ENCODE measurements at places on chromosomes 12 and 14.

DNA sequence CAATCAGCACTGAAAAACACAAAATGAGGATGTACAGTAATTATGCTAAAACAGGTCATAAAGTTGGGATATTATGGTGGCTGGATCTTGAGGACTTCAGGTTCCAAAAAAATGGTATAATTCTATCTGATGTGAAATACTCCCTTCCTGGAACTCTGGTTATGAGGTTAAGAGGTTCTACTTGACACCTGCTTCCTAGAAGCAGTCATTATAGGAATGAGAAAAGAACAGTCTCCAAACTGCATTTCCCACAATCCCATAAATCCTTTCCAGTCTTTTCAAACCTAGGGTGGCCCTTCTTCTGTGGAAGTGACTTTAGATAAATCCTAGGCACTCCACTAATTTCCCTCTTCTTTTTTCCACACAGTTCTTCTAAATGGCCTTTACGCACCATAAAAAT is 63.7 kb upstream of the OR10AD1 start:
- DNase-seq: no peak

DNA sequence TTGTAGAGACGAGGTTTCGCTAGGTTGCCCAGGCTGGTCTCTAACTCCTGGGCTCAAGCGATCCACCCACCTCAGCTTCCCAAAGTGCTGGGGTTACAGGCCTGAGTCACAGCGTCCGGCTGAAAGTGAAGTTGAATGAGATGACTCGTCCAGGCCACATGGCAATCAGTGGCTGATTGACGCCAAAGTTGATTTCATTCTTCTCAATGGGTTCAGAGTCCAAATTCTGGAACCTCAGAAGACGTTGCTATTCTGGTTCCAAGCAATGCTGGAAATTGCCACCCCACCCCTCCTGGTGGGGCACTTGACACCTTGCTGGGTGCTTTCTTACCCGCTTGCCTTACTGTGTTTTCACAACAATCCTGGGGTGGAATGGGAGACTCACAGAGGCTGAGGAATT is 14.9 kb downstream of the ABCB9 start:
- no peak for DNase-seq

GRCh38 chr12:125685915-125686314 is 620.7 kb downstream of the AACS start:
- no peak for DNase-seq

DNA sequence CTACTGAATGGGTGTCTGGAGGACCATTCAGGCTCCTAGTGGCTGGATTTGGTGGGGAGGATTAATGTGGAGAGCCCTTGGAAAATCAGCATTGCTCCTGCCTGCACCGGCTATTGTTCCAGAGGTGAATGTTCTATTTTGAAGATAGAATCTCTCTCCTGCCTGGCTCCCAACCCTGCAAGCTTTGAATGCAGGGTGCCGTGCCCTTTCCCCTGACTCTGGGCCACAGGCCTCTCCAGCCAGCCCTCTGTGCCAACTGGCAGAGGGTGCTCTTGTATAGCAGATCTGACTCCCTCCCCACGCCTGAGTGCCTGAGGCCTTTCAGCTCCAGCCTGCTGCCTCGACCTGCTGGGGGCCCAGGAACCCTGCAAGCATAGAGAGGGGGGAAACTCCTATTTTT is 106.8 kb downstream of the TMEM260 start:
- no peak for DNase-seq

- DNase-seq: no peak
These were observed 66.3 kb downstream of the B4GALNT3 start for GRCh38 chr12:526089-526488.

- no peak for DNase-seq
These were observed 14.6 kb downstream of the CFAP54 start for GRCh38 chr12:96503976-96504375.

DNA sequence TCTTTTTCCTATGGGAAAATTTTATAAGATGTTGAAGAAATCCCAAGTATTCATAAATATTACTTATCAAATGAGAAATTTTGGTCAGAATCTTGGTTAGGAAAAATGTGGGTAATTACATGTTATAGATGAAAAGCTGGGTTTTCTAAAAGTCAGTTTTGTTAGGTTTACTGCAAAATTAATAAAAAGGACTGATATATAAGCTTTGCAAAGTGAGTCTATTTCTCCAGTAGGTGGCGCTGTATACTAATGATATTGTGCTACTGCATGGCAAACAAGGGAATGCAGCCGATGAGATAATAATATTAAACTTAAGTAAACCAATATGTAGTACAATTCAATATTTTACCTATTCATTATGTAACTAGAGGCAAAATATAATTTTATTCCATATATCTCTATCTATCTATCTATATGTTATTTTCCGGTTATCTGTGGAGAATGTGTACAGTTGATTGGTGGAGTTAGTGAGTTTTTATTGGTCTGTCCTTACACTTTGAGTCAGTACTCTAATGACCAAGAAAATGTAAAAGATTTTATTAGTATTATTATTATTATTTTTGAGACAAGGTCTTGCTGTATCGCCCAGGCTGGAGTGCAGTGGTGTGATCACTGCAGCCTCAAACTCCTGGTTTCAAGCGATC is 32.9 kb downstream of the MIPOL1 start:
- DNase-seq: no peak

DNA sequence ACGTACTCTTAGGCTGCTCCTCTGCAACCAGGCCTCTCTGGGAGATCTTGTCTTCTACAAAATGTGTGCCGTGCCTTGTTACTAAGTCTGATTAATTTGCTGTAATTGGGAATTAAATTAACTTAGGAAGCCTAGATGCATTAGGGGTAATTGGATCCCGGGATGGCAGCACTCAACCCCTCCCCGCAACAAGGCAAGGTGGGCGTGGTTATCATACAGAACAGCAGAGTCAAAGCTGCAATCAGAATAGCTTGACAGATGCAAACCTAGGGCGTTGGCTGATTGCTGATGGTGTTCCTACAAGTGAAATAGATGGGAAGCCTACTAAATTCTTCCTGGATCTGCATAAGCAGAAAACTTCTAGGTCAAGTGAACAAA is 34.5 kb upstream of the NFYB start:
- DNase-seq: no peak

DNA sequence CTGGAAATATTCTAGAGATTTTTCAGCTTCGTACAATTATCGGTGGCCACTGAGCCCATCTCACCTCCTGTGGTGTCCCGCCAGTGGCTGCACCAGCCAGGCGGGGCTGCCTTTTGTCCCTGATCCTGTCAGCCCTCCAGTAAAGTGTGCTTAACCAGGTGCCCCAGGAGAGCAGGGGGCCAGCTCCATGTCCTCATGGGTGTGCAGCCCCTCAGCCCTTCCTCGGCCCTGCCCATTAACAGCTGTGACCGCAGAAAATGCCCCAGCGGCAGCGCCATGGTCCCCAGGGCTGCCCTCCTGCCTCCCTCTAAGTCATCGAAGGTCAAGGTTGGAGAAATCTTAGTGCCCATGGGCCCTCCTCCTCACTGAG is 188.5 kb downstream of the ZFP36L1 start:
- no peak for DNase-seq

GRCh38 chr12:53128780-53129569 is 25.7 kb downstream of the SOAT2 start:
- no peak for DNase-seq

DNA sequence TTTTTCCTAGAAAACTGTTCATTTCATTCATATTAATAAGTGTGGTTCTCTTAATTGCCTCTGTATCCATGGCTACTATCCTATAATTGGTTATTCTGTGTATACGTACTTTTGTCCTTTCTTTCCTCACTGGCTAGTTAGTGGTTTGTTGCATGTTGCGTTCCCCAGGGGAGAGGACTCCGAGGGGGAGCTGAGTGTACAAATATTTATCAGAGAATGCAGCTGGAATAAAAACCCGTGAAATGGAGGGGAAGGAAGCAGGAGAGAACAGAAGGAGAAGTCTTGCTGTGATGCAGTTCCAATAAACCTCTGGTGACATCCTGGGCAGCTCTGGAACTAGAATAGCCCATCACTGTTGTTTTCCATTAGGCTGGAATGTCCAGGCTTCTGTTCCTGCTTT is 117.1 kb upstream of the RGS6 start:
- no peak for DNase-seq

DNA sequence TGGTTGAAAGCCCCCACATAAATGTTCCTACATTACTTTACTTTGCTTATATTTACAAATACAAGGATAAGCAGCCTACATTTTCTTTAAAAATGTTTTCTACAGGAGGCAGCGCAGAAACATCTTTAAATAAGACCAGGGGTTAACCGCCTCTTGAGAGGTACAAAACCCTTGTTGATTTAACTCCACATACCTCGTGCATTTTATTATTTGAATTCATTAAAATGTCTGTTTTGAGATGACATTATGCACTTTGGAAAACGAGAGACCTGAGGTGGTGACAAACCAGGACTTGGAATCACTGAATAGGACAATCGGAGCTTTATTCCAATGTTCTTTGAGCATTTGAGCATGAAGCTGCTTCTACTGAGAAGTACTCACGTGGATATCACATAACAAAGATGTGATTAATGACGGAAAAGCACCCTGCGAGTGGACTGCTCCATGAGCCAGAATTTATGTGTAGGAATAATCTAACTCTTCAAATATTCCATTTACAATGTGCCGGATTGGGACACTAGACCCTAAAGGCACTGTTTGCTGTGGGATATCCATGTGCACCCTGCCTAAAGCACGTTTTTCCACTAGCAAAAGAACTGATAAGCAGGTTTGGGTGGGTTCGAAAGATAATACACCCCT is 746 bp upstream of the DUSP16 start:
- DNase-seq: no peak

- DNase-seq: no peak
These were observed 23.9 kb downstream of the A2ML1 start for GRCh38 chr12:8846305-8846704.

GRCh38 chr14:49989966-49990365 is 97.1 kb downstream of the ARF6 start:
- no peak for DNase-seq

DNA sequence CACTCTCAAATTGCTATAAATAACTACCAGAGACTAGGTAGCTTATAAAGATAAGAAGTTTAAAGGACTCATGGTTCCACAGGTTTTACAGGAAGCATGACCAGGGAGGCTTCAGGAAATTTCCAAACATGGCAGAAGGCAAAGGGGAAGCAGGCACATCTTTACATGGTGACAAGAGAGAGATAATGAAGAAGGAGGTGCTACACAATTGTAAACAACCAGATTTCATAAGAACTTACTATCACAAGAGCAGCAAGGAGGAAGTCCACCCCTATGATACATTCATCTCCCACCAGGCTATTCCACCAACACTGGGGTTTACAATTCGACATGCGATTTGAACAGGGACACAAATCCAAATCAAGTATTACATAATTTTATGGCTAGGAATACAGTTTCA is 257.7 kb downstream of the BTG1 start:
- no peak for DNase-seq

GRCh38 chr12:64682572-64683277 is 72.4 kb downstream of the RASSF3 start:
- DNase-seq: no peak

DNA sequence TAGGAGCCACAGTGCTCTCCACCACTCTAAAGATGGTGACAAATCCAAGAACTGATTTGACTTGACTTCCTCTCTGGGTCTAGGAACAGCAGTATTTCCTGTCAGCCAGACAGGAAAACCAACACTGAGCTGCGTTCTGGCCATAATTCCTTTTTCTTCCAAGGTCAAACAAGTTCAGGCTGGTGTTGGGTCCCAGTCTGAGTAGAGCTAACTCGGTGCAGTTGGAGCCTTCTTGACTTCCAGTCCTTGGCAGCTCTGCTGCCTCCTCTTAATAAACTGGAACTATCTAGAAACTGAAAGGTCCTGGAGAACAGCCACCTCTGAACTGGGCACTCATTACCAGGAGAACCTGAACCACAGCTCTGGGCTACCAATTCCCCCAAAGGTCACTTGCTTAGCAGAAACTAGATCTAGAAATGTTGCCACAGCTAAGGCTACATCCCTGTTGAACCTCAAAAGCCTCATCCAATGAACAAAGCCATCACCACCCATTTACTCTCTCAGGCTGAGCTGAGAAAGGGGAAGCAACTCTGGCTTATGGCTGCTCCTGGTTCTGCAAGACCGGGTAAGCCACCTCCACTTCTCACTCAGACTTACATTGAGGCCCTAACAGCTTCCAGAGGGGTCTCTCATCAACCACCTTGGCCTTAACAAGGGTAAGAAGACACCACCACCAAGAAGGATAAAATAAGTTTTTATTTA is 27.7 kb downstream of the MAX start:
- DNase-seq: no peak

- peak; percentile 50 for DNase-seq
These were observed 169.0 kb upstream of the EEA1 start for GRCh38 chr12:93098077-93098476.

GRCh38 chr14:104224131-104224505 is 85.7 kb downstream of the KIF26A start:
- DNase-seq: no peak

DNA sequence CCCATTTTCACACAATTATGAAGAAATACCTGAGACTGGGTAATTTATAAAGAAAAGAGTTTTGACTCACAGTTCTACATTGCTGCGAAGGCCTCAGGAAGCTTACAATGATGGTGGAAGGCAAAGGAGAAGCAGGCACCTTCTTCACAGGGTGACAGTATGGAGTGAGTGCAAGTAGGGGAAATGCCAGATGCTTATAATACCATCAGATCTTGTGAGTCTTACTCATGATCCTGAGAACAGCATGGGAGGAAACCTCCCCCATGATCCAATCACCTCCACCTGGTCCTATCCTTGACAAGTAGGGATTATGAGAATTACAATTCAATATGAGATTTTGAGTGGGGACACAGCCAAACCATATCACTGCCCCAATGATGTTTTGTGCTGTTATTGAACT is 189.3 kb upstream of the CRY1 start:
- DNase-seq: no peak

- DNase-seq: no peak
These were observed 56.2 kb upstream of the NID2 start for GRCh38 chr14:52124791-52125684.

DNA sequence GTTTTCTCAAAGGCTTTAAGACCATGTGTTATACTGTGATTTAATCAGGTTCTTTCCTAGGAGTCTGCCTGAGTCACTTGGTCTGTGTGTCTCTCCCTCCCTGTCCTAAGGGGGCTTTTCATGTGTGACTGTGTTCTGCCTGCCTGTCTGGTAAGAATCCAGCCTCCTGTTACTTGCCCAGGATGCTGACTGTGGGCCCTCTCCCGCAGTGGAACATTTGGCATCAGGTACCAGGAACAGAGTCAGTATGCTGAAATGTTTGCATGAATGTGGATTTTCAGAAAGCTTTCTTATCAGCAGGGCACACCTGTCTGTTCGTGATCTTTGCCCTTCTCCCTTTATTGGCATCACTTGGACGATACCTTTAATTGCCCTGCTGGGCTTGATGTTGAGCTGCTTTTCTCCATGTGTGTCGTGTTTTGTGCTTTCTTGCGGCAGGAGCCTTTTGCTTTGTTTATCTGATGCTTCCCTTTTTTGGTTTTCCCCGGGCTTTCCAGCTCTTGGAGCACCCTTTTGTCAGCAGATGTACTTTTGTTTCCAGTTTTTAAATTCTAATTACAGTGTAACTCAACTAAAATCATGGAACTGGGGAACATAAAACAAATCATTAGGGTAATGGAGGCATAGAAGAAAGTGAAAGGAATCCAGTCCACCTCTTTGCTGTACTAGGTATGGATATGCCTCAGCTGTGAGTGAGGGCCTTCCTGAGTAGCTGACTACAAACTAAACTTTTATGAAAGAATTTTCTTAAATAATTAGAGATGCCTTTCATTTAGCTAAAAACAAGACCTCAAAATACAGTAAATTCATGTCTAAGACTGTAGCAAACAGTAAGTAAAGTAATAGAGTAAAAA is 72.5 kb downstream of the TRAF3 start:
- no peak for DNase-seq

- DNase-seq: no peak
These were observed 29.7 kb downstream of the ATF7IP start for GRCh38 chr12:14395074-14395778.

- no peak for DNase-seq
These were observed 445.0 kb downstream of the GXYLT1 start for GRCh38 chr12:41699658-41700057.
